Stimulated activated CD8-positive, alpha-beta memory T cell treated with anti-CD3 and anti-CD28 coated beads, Interleukin-4, amount 100 ng/mL, for 24 hours (primary cell): ENCODE measurements at places on chromosomes 5 and 9.

- DNase-seq: no peak
Observed at GRCh38 chr5:64790210-64790609, 21.5 kb downstream of the CWC27 start.

GRCh38 chr9:114344692-114345091, 15.0 kb downstream of the ORM2 start:
- DNase-seq: no peak

GRCh38 chr5:59648949-59649921, 244.3 kb downstream of the PDE4D start:
- no peak for DNase-seq

DNA sequence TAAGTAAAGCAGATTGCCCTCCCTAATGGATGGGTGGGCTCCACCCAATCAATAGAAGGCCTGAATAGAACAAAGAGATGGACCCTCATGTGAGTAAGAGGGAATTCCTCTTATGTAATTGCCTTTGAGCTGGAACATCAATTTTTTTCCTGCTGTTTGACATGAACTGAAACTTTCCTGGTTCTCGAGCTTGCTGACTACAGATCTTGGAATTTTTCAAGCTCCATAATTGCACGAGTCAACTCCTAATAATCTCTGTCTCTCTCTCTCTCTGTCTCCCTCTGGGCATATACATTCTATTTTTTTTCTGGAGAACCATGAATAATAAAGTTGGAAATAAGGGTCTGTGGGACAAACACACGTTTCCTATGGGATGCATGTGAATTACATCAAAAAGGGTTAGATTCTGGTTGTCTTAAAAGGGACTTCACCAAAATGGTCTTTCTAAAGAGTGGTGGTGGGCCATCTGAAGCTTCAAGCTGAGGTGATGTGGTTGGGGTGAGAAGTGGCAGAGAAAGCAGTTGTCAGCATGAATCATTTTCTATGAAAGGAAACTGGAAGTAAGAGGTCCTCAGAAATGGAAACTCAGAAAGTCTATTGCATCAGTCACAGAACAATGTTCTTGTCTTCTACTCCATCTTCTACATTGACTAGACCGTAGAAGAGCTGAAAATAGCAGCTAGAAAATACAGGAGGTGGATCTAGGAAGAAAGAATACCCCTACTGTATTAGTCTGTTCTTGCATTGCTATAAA, 47.0 kb upstream of the HOMER1 start:
- DNase-seq: no peak

- DNase-seq: no peak
Observed at GRCh38 chr9:105299190-105299854, 54.9 kb downstream of the SLC44A1 start.

GRCh38 chr9:124214596-124215367, 43.0 kb upstream of the NEK6 start:
- DNase-seq: no peak

DNA sequence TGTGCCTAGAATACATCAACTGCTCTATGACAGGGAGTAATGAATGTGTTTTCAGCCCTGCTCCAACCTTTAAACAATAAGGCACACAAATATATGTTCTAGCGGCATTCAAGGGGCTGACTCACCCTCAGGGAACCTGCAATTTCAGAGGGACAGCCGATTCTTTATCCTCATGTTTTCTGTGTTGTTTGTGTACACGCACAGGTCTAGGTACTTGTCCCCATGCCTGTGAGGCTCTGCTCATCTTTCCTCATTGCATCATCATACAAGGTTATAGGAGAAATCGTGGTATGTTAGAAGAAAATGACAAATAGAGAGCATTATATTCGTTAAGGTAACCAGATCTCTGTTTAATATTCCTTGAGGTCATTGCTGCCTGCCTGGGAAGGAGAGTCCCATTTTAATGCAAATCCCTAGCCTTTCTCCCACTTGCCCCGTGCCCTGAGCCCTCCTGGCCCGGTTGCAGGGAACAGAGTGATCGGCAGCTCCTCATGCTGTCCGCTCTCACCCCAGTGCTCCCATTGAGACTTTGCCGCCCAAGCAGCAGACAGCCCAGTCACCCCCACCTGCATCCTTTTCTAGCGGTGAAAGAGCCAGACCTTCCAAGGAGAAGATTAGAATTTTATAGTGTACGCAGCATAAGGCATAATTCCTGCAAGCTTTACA, 14.6 kb downstream of the MAP1B start:
- no peak for DNase-seq

GRCh38 chr9:126802318-126803059, 2.4 kb upstream of the ZBTB43 start:
- no peak for DNase-seq

DNA sequence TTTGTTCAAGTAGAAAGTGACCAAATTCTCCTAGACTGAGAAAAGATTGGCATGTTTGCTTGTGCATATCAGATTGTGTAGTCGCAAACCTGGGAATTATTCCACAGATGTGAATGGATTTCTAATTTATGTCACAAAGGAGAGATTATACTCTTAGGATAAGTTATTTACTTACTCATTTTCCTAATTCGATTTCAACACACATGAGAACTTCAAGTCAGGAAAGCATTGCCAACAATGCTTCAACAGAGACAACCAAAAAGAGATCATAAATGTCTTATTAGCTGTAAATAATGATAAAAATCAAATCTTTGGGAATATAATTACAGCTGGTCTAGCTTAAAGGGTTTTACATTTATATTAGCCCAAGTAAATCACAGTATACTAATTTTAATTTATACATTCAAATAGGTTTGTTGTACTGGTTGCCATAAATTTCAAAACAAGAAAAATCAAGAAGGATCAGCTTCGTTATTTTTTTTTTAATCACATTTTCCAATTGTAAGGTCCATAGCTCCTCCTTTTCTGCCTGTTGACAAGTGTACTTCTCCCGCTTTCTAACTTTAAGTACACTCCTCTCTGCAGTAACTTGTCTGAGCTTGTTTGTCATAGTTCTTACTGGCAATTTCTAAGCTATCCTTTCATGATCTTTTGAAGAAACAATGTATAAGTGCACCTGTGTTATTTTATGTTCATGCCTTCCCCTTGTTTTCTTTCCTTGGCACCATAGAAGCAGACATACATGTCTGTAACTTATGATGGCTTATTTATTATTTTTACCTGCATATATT, 246.6 kb downstream of the DEPDC1B start:
- no peak for DNase-seq

DNA sequence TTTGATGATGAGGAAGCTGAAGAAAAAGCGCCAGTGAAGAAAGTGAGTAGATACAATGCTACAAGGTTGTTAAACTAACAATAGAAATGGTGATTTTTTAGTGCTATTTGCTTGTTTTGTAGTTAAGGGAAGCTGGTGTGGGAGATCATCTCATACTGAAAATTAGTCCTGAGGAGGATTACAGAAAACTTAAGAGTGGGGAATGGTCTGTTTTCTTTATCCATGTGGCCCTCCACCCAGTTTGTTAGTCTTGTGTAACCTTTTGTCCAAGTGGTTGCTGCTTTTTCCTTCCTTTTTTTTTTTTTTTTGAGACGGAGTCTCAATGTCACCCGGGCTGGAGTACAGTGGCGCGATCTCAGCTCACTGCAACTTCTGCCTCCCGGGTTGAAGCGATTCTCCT, 12.5 kb downstream of the NPM1 start:
- DNase-seq: no peak

GRCh38 chr5:102971676-102972293, 148.2 kb downstream of the GIN1 start:
- DNase-seq: no peak

DNA sequence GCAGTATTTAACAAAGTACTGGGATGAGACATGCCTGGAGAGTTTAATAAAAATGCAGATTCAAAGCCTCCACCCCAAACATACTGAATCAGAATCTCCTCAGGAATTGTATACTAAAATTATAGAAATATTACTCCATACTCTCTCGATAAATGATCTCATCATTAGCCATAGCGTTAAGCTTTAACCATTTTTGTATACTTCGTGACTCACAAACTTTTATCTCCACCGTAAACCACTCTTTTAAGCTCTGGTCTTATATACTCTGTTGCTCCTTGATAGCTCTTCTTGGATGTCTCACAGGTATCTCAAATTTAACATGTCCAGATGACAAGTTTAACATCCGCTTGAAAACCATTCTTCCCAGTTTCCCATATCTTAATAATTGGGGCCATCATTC, 327.8 kb downstream of the ADGRV1 start:
- DNase-seq: no peak

DNA sequence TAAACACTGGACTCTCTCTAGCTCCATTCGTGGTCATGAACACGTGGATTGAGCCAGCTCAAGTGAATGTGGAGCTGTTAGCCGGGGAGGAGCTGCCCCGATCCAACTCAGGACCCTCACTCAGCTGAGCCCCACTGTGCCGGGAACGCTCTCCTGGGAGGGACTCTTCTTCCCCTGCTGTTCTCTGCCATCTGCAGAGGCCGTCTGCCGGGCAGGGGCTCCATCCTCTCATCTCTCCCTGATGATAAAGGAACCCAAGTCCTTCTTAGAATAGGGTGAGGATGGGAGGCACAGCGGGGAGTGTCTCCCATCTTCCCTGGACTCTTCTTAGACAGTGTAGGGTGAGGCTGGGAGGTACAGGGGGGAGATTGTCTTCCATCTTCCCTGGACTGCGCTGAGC, 120.5 kb upstream of the IRX4 start:
- DNase-seq: no peak

DNA sequence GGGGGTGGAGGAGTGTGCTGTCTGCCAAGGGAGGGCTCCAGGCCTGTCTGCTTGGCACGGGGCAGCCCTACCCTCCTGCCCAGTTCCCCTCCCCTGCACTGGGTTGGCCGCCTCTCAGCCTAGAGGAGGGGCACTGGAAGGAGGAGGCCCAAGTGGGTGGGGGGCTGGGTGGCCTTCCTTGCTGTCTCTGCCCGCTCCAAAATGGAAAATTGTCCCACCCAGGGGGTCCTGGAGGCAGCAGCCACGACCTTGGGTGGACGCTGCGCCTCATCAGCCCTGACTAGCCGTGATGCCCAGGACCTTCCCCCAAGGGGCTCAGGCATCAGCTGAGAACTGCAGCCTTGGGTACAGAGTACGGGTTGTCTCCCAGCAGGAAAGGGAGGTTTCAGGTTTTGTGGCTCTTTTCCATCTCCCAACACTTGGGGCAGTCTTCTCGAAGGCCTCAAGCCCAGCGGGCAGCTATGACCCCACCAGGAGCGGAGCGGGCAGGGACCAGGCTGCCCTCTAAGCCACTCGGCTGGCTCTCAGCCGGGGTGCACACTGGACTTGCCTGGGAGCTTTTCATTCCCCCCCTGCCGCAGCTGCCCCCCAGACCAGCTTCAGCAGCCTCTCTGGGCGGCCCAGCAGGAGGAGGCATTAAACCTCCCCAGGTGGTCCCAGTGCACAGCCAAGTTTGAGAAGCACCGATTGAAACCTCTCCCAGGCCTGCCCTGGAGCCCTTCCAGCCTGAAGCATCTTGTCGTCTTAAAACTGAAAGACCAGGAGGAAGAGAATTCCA, 20.6 kb downstream of the NTNG2 start:
- DNase-seq: no peak

DNA sequence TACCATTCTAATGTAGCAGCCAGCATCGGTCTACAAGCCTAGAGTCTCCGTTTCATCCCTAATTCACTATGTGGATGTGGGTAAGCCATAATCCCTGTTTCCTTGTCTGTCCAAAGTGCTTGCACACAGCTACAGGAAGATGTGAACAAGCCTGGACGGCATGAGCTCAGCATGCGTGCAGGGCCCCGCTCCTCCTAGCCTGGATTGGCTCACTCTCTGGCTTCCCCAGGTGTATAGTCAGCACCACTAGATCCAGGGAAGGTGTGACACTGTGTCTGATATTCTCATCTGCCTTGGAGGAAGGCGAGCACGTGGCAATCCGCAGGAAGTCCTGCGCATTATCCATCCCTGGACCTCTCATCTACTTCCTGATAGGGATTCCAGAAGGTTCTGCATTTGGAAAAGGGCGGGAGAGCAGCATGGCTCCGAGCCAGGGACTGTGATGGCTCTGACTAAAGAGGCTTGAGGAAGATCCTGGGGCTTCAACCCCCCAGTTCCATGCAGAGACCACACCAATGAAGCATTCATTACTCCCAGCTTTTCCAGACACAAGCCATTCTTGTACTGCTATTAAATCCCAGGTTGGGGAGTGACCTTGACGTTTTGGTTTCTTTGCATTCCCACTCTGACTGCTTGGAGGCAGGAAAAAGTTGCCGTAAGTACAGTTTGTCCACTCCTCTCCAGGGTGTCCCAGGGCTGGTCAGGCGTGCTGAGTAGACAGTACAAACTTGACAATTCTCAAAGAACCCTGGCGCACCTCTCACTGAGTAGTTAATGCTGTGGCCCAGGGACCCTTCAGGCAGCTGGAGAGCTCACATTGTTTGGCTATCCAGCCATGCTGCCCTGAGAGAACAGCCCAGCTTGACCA, 65.6 kb downstream of the PSD2 start:
- DNase-seq: no peak

GRCh38 chr5:96348536-96348935, 84.5 kb downstream of the PCSK1 start:
- no peak for DNase-seq

GRCh38 chr9:123925161-123925560, 4.8 kb downstream of the DENND1A start:
- DNase-seq: no peak

- DNase-seq: no peak
Observed at GRCh38 chr5:116564312-116564711, 10.3 kb downstream of the SEMA6A start.

GRCh38 chr9:132506977-132507669, 75.3 kb upstream of the BARHL1 start:
- DNase-seq: no peak

GRCh38 chr5:57429513-57430120, 53.0 kb downstream of the ACTBL2 start:
- DNase-seq: no peak

- no peak for DNase-seq
Observed at GRCh38 chr9:72497447-72498046, 23.9 kb upstream of the TMC1 start.

DNA sequence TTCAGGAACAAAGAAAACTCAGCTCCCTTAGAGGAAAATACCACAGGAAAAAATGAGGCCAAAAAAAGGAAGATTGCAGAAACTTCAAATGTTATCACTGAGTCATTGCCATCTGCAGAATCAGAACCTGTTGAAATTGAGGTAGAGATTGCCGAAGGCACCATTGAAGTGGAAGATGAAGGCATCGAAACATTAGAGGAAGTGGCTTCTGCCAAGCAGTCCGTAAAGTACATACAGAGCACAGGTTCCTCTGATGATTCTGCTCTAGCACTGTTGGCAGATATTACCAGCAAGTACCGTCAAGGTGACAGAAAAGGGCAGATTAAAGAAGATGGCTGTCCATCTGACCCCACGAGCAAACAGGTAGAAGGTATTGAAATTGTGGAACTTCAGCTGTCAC, 30.8 kb upstream of the NIM1K start:
- no peak for DNase-seq
